ENCODE measurements at places on chromosomes 4 and X. TPM values are rescaled to one million over a fixed set of nuclear protein-coding genes. Genes with fewer than 3 reads are reported as not detected.

The RPL39 gene
- 2,208 TPM for total RNA-seq

DNA sequence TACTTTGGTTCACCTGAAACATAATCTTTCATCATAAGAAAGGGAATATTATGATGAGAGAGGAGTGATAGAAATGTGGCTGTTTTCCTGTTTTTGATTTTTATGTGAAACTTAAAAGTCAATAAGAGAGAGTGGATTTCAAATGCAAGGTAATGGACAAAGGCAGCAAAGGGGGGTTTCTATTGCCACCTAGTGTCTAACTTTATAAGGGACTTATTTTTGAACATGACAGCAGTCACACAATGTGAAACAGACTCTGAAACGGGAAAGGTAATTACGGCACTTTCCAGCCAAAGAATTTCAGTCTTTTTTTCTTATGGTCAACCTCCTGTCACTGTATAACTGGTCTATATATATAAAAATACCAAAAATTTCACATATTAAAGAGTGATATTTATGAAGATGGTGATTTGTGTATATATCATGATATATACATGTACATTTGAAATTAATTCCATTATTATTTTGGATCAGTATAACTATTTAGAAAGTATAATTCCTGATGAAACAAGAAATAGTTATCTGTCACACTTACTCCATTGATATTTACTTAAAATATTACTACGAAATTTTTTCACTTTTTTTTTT, 127.1 kb downstream of the FBXO8 start:
- no peak for DNase-seq

DNA sequence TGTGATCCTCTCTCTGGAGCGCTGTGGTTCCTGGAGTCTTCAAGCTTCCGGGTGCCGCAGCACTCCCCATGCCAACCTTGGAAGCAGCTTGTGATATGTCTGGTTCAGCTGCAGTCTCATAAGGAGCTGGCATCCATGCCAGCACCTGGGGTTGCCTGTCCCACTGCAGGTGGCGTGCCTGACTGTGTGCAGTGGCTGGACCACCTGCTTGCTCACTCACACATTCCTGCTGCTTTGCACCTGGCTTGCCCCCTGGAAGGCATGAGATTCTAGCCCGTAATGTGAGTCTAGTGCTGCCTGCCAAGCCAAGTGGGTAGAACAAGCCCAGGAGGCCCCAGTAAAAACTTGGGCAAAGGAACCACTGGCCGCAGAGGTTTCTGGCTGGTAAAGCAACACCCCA, 687.2 kb upstream of the AADAT start:
- DNase-seq, result no peak

- no peak for DNase-seq
Observed at GRCh38 chr4:154660052-154660451, 47.6 kb upstream of the FGG start.

DNA sequence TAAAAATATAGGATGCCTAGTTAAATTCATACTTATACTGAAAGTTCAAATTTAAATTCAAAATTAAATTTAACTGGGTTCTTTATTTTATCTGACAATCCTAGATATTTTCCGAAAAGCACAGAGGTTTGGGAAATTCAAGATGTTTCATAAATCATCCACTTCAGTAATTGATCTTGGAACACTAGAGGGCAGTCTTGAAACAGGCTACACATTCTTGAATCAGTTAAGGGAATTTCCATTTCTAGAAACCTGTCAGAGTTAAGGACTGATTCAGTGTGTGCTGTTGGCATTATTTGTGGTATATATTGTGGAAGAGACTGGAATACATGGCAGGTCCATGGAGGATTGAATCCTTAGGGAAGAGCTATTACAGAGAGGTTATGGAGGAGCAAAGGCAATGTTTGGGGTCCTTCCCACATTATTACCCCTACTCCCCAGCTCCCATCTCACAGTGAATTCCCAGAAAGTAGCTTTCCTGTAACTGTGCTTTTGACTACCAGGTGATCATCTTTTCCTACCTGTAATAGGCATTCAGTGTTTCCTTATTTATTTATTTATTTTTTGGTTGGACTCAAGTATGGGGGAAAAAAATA, 92.9 kb downstream of the EGF start:
- DNase-seq, result no peak

The RASGEF1B gene
- 7.2 TPM for total RNA-seq

The ZNF330 gene
- total RNA-seq, result 39.1 TPM

The TCEAL5 gene
- total RNA-seq, result not detected

The ZFX gene
- 145 TPM for total RNA-seq

The ARHGAP36 gene
- not detected for total RNA-seq

- DNase-seq, result no peak
Observed at GRCh38 chr4:167867191-167867590, 225.1 kb upstream of the ANXA10 start.

GRCh38 chrX:137430301-137430700, 135.6 kb upstream of the ZIC3 start:
- no peak for DNase-seq

- DNase-seq, result no peak
Observed at GRCh38 chr4:3388471-3389232, 53.1 kb upstream of the HGFAC start.

The NXF2 gene
- total RNA-seq, result not detected

The TLR2 gene
- 2.4 TPM for total RNA-seq

GRCh38 chr4:121200795-121201472, 36.8 kb upstream of the TNIP3 start:
- no peak for DNase-seq

DNA sequence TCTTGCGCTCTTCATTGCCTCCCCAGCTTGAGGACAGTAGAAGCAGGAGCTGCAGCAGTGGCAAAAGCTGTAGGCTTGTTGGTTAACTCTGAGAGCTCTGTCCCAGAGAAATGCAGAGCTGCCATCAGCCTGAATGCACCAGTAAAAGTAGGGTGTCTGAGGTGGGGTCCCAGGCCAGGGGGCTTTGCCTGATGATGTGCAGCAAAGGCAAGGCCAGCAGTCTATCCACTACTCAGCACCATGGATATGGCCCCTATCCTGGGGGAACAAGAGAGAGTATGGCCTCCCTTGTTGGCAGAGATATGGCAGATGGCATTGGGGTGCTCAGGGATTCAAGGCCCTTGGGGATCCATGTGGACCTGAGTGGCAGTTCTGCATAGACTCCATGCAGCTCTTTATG, 180.2 kb downstream of the HMGN5 start:
- no peak for DNase-seq

- DNase-seq, result peak; percentile 69
Observed at GRCh38 chrX:24149351-24150050, at the start of gene ZFX. Gene ZFX (plus strand): TSS chrX:24149729. CDS start chrX:24172743, 23,014 bp downstream.

The DCAF8L2 gene
- total RNA-seq, result 0.11 TPM

GRCh38 chr4:121150486-121150885, 13.6 kb downstream of the TNIP3 start:
- no peak for DNase-seq

The TASL gene
- not detected for total RNA-seq

DNA sequence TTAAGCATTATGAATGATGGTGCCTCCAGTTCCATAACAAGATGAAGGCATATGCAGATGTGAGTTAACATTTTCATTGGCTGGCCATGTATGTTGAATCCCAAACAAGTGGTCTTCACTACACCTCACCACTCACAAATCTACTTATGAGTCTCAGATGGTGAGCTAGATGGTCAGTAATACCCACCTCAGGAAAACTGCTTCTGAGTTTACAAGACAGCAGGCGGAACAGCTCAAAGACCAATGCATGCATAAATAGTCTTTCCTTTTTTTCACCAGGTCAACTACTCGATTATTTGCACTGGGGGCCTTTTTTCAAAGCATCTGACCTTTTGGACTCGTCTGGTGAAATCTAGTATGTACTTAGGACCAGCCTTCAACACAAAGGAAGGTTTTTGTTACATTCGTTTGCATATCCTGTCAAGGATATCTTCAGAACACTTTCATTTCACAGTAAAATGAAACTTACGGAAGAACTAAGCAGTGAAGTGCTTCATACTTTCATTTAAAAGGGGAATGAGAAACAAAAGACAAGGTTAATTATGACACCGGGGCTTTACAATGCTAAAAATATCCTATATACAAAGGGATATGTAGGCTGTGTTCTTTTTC, 23.1 kb upstream of the TLR7 start:
- no peak for DNase-seq

- no peak for DNase-seq
Observed at GRCh38 chrX:70030301-70030767, 19.4 kb downstream of the AWAT2 start.

The RBM47 gene
- 37.8 TPM for total RNA-seq

- DNase-seq, result no peak
Observed at GRCh38 chr4:62709618-62710252, 1509.6 kb downstream of the ADGRL3 start.

The MAML3 gene
- 26.0 TPM for total RNA-seq

The RNF113A gene
- total RNA-seq, result 11.7 TPM

DNA sequence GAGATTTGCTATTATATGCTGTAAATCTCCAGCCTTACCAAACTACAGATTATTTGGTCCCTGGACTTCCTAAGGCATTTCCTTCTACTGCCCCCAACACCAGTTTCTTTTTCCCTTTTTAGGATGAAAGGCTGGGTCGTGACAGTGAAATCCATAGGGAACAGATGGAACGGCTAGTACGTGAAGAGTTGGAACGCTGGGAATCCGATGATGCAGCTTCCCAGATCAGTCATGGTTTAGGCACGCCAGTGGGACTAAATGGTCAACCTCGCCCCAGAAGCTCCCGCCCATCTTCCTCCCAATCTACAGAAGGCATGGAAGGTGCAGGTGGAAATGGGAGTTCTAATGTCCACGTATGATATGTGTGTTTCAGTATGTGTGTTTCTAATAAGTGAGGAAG, 67.9 kb downstream of the PKD2 start:
- no peak for DNase-seq

GRCh38 chr4:4662230-4662629, 120.4 kb upstream of the STX18 start:
- no peak for DNase-seq

The TMPRSS11F gene
- total RNA-seq, result 0.86 TPM

DNA sequence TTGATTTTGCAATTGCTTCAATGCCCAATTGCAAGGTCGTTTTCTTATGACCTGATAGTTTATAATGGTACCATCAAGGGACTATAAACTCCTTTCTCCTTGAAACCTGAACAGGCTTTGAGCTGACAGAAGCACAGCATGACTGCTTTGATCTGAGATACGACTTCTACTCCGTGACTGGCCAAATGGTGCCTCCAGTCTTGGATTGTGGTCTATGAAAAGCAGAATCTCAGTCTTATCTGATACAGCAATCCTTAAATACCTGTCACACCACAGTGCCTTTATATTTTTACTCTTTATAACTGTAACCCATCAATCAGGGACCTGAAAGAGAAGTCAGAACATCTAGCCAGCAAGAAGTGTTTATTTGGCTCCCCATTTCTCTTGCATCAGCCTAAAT, 93.1 kb downstream of the DOCK11 start:
- no peak for DNase-seq

The NLGN3 gene
- 3.5 TPM for total RNA-seq

The USP11 gene
- 337 TPM for total RNA-seq

The BOD1L1 gene
- total RNA-seq, result 55.6 TPM

The NRK gene
- total RNA-seq, result 48.2 TPM

- DNase-seq, result no peak
Observed at GRCh38 chrX:9072281-9072680, 38.4 kb upstream of the FAM9B start.

- no peak for DNase-seq
Observed at GRCh38 chr4:169724260-169724659, 33.5 kb downstream of the HPF1 start.

GRCh38 chr4:104519588-104519987, 24.9 kb upstream of the CXXC4 start:
- no peak for DNase-seq

The LEF1 gene
- 76.8 TPM for total RNA-seq

The UBA6 gene
- 88.6 TPM for total RNA-seq

The SYN1 gene
- 3.7 TPM for total RNA-seq

- DNase-seq, result no peak
Observed at GRCh38 chr4:2812612-2813354, 19.9 kb downstream of the SH3BP2 start.

GRCh38 chr4:154368060-154368459, 123.5 kb downstream of the DCHS2 start:
- DNase-seq, result no peak

The MGAT4D gene
- total RNA-seq, result not detected

DNA sequence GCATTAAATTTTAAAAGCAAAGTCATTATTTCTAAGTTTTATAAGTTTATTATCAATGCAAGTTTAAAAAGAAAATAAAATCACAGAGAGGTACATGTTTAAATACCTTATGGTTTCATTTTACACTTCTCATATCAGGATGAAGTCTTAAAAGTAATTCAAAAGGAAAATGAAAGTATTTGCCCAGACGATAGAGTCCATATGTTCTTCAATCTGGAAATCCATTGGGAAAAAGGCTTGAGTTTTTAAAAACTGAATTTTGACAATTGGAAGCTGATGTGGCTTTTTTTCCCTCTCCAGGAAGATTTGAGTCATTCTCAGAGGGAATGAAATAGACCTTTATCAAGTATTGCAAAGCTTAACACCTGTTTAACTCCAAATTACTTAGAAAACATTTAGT, 37.1 kb downstream of the MAB21L2 start:
- no peak for DNase-seq

The SUPT20HL2 gene
- total RNA-seq, result not detected

Data from mesothelial cell of epicardium (in vitro differentiated cells).